Fibroblast of skin of back (primary cell): ENCODE measurements at places on chromosomes 2 and 18.
A peak's percentile ranks its signal among the peaks of the same experiment; 100 is the strongest.

- peak; percentile 52 for DNase-seq
Measured at GRCh38 chr18:37393945-37394609, 171.5 kb downstream of the CELF4 start.

- DNase-seq, result no peak
Measured at GRCh38 chr18:78562531-78562961, 417.1 kb upstream of the SALL3 start.

DNA sequence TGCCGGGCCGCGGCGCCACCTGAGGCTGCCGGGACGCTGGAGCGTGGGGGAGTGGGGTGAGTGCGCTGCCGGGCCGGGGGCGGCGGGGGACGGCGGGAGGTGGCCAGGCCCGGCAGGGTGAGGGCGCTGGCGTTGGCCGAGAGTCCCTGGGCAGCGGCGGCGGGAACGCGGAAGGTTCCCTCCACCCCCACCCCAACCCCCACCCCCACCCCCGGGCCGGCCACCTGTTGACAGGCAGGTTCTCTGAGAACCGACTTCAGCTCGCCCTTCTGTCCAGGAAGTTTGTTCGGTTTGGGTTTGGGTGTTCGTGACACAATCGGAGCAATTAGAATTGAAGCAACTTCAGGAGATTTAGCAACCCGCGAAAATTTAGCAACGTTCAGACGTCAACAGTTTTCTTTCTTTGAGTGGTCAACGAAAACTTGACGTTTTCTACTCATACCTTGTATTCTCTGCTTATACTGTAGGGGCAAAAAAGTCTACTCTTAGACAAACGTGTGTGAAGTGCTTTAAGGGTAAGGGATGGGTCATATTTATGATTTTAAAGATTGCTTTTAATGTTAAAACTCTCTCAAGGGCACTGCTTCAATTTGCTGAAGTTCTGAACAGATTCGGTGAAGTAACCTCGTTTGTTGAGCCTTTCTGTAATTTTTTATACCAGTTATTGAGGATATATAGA is 9.3 kb downstream of the OTX1 start:
- DNase-seq, result no peak

- DNase-seq, result no peak
Measured at GRCh38 chr18:74630804-74631203, 33.1 kb downstream of the ZNF407 start.

DNA sequence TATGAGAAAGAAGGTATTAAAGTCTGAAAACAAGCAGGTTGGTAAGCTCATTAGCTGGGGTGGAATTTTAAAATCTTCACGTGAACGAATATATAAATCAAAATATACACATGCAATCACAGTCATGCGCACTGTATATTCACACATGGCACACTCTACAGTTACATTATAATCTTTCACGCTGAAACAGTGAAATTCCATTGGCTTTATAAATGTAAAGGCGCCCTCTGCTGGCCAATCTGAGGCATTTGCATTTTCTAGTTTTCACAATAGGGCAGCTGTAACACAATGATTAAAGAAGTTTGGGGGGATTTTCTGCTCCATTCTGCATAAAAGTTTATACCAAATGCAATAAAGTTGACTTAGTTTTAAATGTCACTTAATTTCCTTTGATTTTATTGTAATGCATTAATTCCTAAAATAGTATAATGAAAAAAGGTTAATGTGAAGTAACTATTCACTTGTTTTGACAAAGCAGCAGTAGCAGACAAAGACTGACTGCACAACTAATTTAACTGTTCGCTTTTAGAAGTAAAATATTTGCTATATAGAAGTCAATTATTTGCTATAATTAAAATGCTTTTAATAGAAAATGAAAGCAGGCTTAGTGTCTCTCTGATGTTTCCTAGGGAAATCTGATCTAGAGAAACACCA is 17.2 kb downstream of the IFIH1 start:
- DNase-seq, result peak; percentile 68

DNA sequence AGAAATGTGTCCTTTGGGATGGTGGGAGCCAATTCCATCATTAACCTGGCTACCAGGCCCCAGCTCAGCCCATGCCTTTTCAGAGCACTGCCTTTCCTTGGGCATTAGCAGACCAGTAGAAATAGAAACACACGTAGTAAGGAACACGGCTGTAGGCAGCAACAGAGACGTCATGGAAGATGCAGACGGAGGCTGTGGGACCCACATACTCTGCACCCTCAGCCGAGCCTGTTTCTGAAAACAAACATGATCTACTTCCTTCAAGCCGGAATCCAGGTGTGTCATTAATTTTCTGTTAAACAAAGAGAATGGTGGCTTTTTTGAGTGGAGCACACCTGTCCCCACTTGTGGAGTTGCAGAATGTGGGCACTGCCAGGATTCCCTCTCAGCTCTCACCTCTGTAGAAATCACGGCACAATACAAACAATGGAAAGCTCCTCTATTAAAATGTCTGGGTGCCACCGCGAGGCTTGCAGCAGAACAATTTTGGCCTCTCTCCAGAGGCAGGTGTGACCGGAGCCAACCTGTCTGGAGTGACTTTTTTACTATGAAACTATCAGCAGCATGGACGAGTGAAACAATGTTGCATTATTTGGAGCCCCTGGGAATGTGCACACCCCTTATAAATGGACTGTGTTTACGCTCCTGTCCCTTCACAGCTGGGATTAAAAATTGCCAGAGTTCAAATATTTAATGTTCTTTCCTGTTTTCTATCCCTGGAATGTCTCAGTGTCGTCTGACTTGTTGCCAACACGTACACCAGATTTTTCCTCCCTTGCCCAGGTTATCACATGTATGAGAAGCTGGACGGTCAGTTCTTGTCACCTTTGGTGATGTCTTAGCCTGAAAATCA is 31.7 kb downstream of the SPP2 start:
- DNase-seq, result no peak

DNA sequence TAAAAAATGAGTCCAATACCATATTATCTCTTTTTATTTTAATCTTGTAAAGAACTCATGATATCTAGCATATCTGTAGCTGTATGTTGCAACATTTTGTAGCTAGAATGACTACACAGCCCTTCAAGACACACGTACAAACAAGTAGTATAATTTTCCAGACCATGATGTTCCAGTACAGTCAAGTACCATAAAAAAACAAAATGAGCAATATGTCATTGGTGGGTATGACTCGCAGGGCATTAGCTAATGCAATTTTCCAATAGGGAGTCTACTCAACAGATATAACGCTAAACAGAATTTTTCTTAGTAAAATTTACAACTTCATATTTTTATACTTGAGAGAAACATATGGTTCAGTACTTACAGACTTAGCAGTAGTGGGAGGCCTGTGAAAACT is 53.6 kb upstream of the UGP2 start:
- peak; percentile 68 for DNase-seq
